CD14-positive monocyte (primary cell): ENCODE measurements at places on chromosomes 1 and 21.
A peak's percentile ranks its signal among the peaks of the same experiment; 100 is the strongest.

GRCh38 chr1:54600947-54601721 is 22.2 kb downstream of the FAM151A start:
- no peak overlapping the region for H3K4me3 ChIP-seq
- H3K27ac ChIP-seq = no peak overlapping the region
- H3K4me1 ChIP-seq = no peaks in the 10 kb centered on the region
- no peak for DNase-seq

- no peaks in the 10 kb centered on the region for H3K36me3 ChIP-seq
- DNase-seq = no peak
- peaks cover 62% of the 10 kb centered on the region for H3K4me1 ChIP-seq
- peak overlapping the region; percentile 94 for H3K27ac ChIP-seq
- H3K4me3 ChIP-seq = peak overlapping the region; percentile 88
- H3K27me3 ChIP-seq = no peaks in the 10 kb centered on the region
Measured at GRCh38 chr1:55214934-55215193, 300 bp downstream of the USP24 start.

DNA sequence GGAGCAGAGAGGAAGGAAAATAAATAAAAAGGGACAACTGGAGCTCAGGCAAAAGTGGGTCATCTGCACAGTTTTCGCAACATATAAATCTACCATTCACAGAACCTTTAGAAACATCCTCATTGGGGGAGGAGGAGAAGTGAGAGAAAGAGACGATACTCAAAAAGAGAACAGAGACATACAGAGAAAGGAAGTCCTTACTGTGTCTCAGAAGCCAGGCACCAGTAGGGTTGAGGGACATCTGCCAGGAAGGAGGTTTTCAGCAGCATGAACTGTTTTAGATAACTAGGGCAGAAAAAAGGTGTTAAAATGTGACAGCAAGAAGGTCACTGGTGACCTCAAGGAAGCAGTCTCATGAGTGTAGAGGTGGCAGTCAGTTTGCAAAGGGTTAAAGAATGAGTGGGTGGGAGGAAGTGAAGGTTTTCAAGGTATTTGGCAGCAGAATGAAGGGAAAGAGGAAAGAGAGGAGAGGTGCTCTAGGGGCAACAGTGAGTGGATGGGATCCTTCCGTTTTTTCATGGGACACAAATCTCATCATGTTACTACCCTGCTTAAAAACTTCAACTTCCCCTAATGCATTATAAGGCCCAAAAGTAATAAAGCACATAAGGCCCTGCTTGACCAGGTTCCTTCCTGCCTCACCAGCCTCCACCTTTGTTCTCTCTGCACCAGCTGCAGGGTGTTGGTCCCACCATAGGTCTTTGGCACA is 9.5 kb downstream of the JAK1 start:
- no peaks in the 10 kb centered on the region for H3K36me3 ChIP-seq
- peak overlapping the region; percentile 87 for H3K27ac ChIP-seq
- peak; percentile 42 for DNase-seq
- H3K4me3 ChIP-seq = peak overlapping the region; percentile 50
- peaks cover 62% of the 10 kb centered on the region for H3K4me1 ChIP-seq

DNA sequence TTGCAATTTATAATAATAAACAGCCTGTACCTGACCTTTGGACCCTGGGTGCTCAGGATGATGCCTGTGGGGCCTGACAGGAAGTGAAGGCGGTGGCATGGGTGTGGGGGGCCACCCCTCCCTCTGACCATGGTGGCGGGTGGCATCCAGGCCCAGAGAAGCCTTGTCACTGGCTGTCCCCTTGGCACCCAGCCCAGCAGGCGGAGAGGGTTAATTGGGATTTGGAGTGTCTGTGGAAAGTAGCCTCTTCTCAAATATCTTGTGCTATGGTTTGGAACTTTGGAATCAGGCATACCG is 20.5 kb downstream of the SOX13 start:
- H3K4me3 ChIP-seq = no peak overlapping the region
- H3K27ac ChIP-seq = no peak overlapping the region
- no peaks in the 10 kb centered on the region for H3K27me3 ChIP-seq
- H3K4me1 ChIP-seq = no peaks in the 10 kb centered on the region

DNA sequence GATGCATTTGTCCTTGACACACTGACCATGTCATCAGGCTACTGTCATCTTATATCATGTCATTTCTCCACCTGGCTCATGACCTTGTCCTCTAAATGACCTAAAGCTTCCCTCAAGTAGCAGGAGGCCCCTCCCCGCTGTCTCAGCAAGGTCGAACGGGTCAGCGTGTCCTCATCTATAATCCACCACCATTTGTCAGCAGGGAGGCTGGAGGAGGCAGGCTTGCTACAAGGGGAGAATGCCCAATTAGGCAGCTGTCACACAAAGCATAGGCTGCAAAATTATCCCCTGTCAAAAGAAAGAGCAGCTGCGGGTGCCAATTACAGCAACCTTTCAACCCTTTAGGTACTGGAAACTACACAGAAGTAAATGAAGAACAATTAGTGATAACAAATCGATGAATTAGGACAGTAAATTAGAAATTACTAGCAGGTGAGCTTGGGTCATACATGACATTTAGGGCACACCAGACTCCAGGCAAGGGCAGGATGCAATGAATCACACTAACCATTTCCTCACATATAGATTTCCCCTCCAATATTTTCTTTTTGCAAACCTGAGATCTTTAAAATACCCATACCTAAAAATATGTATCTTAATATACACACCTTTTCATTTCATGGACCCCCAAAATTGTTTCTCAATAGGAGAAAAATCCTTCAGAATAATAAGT is 61.2 kb downstream of the NRIP1 start:
- H3K27ac ChIP-seq = no peak overlapping the region
- no peaks in the 10 kb centered on the region for H3K27me3 ChIP-seq
- no peak for DNase-seq
- peaks cover 38% of the 10 kb centered on the region for H3K36me3 ChIP-seq
- no peaks in the 10 kb centered on the region for H3K4me1 ChIP-seq
- no peak overlapping the region for H3K4me3 ChIP-seq
